ENCODE measurements at places on chromosomes 1 and 21.

DNA sequence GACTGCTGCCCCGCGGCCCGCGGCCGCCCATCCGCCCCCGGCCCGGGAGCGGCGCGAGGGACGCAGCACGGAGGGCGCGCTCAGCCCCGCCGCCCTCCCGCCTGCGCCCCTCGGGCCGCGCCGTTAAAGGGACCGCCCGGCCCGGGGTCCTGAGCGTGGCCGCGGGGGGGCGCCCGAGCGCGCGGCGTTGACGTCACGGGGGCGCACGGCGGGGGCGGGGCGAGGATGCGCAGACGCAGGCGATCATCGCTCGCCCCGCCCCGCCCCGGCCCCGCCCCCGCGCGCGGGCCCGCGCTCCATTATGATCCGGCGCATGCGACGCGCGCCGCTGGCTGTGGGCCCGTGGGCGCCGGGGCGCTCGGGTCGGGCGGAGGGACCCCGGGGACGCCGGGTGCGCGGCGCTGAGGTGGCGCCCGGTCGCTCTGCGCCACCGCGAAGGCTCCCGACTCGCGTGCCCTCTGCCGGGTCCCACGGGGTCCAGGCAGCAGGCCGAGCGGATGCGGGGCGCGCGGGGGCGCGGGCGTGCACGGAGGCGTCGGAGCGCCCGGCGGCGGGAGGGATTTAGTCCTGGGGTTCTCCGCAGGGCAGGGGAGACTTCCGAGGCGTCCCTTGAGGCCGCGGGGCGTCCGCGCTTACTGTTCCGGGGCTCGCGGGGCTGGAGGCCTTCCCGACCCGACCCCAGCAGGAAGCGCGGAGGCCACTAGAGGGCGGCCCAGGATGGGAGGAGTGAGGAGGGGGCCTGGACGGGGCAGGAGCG, at the start of gene DVL1:
TSS of gene DVL1 (minus strand) at position 163 of the 757 bp plus-strand sequence. CDS start 353 bp downstream, outside the sequence.
- peak; percentile 74 for DNase-seq

GRCh38 chr1:36323636-36324352, at the start of gene EVA1B:
TSS of gene EVA1B (minus strand) at chr1:36323645. CDS start at chr1:36323037, 608 bp downstream.
- peak; percentile 51 for DNase-seq

- no peak for DNase-seq
Observed at GRCh38 chr1:40392221-40392620, 18.7 kb downstream of the SMAP2 start.

DNA sequence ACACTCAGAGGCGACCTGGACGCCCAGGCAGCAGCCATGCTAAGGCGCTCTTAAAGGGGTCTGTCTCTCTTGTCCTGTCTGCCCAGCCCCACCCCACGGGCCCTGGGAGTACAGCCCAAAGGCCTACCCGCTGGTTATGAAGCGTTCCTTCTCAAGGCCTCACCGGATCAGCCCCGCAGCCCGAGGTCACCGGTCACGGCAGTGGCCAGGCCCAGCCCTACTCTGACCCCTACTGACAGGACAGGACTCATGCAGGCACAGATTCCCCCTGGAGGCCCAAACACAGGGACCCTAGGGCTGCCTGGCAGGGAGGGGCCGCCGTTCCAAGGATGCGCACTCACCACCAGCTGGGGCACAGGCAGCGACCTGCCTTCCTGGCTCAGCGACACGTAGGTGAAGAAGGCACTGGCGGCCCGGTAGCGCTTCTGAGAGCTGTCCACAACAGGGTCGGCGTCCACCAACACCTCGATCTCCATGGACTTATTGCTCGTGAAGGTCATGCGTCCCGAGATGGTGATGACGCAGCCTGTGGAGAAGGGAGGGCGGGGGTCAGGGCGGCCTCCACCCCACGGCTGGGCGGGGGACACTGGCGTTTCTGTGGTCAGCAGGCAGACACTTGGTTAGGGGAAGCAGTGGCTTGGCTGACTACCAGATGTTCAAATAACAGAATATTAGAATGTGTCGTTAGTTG, 20.0 kb upstream of the GPR153 start:
- no peak for DNase-seq

- DNase-seq, result peak; percentile 34
Observed at GRCh38 chr1:3453891-3454810, at the start of gene ARHGEF16. TSS of gene ARHGEF16 (plus strand) at chr1:3454665. CDS start at chr1:3463085, 8,420 bp downstream.

GRCh38 chr1:234532503-234532922, 53.5 kb upstream of the TARBP1 start:
- no peak for DNase-seq

DNA sequence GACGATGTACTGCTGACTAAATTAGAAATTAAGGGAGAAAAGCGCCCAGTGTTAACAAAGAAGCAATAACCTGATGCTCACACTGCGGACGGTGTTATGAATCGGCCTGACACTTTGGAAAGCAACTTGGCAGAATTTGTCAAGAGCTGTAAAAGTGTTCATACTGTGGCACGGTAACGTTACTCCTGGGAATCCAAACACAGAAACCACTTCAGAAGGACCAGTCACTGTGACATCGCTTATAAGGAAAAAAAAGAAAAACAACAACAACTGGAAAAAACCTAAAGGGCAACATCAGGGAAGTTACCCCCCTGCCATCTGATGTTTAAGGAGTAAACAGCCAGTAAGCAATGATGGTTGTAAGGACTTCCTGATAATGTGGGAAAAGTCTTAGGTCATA, 27.7 kb downstream of the CAPZB start:
- DNase-seq, result no peak

DNA sequence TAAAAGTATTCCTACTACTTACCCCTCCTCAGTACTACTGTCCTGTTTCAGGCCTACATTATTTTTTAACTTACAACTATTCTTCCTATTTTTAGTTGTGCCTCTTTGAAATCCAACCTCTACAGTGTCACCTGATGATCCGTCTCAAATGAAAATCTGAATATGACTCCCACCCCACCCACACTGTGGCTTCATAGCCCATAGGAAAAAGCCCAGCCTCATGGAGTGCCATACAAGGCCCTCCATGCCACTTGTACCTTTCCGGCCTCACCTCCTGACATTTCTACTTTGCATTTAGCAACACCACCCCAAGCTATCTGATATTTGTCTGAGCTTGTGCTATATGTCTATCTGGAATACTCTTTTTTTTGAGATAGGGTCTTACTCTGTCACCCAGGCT, 49.3 kb downstream of the TRAF5 start:
- DNase-seq, result no peak

DNA sequence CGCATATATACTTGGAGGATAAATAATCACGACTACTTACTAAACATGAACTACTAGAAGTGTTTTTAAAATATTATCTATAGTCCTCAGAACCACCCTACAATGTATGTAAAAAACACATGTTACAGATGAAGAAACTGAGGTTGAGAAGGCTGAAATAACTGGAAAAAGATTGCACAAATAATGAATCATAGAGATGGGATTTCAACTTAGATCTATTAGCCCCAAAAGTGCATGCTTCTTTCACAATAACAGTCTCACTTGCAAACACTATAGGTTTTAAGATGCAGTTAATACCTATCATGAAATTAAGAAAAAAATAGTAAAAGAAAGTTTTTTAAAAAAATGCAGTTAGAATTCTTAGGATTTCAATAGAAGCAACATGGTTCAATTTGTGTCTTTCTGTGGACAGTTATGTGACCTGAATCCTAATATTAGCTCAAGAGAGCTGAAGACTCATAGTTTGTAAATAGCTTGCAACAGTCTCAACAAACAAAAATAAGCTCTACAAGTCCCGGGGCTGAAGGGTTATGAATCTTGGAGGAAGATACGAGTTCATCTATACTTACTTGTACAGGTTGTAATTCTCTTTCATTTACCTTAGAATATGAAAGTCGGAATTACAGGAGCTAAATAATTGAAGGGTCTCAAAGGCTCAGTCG, 58.6 kb upstream of the NTPCR start:
- no peak for DNase-seq

- no peak for DNase-seq
Observed at GRCh38 chr1:73096841-73097240, 814.5 kb upstream of the NEGR1 start.

GRCh38 chr21:45499201-45499750, 43.0 kb downstream of the SLC19A1 start:
- DNase-seq, result no peak

DNA sequence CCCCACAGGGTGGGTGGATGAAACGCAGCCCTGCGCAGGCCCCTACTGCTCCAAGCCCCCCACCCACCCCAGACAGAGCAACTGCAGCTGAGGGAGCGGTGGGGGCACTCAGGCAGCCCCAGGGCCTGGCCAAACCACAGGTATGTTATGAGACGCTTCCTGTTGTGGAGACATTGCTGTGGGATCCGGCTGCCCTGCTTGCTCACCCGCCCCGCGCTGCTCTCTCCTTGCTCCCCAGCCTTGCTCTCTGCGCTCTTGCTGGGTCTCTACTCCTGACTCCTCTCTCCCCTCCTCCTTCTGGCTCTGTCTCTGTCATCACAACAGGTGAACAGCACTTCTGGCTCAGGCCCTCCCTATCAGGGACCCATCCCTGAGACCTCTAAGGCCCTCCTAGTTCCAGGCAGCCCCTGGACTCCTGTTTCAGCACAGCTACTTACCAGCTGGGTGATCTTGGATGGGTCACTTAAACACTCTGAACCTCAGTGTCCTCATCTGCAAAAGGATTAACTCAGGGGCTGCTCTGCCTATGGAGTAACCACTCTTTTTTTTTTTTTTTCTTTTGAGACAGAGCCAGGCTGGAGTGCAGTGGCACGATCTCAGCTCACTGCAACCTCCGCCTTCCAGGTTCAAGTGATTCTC, 15.9 kb downstream of the COL8A2 start:
- DNase-seq, result peak; percentile 30

DNA sequence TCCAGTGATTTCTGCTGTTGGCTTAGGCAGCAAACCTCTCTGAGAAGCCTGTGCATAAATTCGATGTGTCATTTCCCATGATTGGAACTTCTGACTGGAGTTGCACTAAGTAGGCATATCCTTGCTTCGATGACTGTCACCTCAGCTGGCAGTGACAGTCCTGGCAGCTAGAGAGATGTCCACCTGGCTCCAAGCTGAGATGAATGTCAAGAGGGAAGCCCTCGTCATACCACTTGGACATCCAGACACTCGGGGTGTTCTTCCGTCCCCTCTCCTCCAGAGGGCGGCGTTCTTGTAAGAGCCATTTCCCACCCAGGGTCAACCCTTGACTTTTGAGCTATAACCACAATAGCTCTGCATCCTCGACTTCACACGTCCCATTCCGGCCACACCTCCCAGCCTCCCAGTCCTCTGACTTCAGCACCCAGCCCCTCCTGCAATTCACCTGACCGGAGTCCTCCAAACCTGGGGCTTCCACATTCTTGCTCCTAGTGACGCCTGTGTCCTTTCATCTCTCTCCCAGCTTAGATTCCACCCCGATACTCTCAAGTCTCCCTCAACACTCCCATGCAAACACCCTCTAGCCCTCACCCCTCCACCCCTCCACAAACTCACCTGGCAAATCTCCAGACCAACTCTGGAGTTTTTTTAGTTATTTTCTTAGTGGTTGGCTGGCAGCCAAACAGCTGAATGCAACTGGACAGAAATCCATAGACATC, 17.3 kb downstream of the CA6 start:
- DNase-seq, result peak; percentile 48

- no peak for DNase-seq
Observed at GRCh38 chr1:177858332-177858821, 111.5 kb downstream of the SEC16B start.

GRCh38 chr1:41521766-41522165, 37.3 kb upstream of the EDN2 start:
- no peak for DNase-seq

- DNase-seq, result no peak
Observed at GRCh38 chr1:56137521-56138505, 441.6 kb downstream of the PLPP3 start.

- DNase-seq, result no peak
Observed at GRCh38 chr1:71027991-71028390, 19.6 kb downstream of the PTGER3 start.

DNA sequence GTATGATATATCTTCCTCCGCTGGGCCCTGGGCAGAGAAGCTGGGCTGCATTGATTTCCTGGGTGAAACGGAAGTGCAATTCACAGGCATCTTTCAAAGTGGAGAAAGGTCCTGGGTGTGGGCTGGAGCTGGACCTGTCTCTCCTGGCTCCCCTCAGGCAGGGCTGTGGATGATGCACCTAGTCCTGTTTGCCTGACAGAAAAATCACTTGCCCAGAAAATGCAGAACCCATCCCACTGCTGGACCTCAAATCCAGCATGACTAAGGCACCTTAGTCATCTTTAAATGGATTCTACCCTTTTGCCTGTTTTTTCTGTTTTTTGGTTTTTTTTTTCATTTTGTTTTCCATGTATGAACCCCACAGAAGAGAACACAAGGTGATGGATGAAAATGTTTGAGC, 49.7 kb downstream of the MYSM1 start:
- DNase-seq, result no peak

GRCh38 chr1:30982937-30983336, 74.4 kb upstream of the SDC3 start:
- no peak for DNase-seq

DNA sequence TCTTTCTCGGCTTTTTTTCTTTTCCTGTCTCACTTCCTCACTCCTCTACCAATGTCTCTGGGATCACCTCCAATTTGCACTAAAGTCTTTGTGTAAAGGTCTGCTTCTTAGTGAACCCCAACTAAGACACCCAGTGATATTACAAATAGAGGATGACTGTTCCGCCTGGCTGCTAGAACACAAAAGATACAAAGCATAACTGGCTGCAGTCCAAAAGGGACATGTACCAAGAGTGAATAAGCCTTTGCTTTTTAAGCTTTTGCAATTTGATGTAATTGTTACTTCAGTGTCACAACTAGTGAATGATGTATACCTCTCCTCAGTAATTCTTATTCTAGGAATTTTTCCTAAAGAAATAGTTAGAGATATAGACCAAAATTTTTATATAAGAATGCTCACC, 82.8 kb upstream of the BEND5 start:
- DNase-seq, result no peak

- DNase-seq, result no peak
Observed at GRCh38 chr1:245621589-245621988, 466.8 kb downstream of the KIF26B start.

GRCh38 chr1:228987736-228988506, 252.6 kb downstream of the RHOU start:
- no peak for DNase-seq

DNA sequence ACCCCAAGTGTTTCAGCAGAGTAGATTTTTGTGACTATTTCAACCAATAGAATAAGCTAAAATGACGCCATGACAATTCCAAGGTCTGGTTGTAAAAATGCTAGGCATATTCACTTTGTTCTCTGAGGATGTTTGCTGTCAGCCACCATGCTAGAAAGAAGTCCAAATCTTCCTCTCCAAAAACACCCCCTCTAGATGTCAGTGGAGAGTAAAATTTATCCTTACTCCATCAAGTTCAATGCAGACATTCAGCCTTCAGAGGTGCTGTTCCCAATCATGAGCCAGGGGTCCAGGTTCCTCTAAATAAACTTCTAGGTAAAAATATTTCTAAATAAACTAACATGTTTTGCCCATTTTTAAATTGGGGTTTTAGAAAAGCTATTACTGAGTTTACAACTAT, 395.4 kb upstream of the ADAMTS5 start:
- DNase-seq, result no peak

GRCh38 chr1:34415140-34415539, 238.4 kb downstream of the C1orf94 start:
- no peak for DNase-seq

- DNase-seq, result no peak
Observed at GRCh38 chr1:54567961-54568360, 19.9 kb downstream of the ACOT11 start.

- no peak for DNase-seq
Observed at GRCh38 chr1:205991237-205991636, 12.0 kb downstream of the RAB7B start.

All from CD4-positive, alpha-beta T cell treated with Interleukin-1 beta for 1 hour (primary cell).